ENCODE measurements at places on chromosomes 3 and 15.

GRCh38 chr3:24177201-24177600, 232.1 kb downstream of the NR1D2 start:
- DNase-seq, result no peak

GRCh38 chr15:43071451-43071850, 34.4 kb downstream of the UBR1 start:
- DNase-seq, result no peak

- DNase-seq, result no peak
Measured at GRCh38 chr3:45776611-45777010, 19.7 kb downstream of the SLC6A20 start.

- no peak for DNase-seq
Measured at GRCh38 chr3:105065895-105066839, 300.5 kb upstream of the ALCAM start.

- DNase-seq, result no peak
Measured at GRCh38 chr3:52053307-52054304, 2.8 kb downstream of the DUSP7 start.

DNA sequence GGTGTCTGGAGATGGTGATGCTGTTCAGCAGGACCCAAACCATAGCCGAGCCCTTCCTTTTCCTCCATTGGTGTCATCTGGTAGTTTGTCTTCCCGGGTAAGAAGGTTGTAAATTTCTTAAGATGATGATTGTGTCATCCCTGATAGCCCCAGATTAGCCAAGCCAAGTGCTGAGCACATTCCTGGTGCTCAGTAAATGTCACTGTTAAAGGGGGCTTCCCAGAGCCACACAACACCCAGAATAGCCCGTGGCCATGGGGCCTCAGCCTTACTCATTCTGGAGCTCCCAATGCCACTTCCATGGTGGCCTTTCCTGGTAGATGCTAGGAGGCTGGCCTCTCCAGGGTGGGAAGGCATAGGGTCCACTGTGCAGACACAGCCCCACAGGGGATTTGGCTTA, 4.6 kb upstream of the PLA2G4B start:
- no peak for DNase-seq

- no peak for DNase-seq
Measured at GRCh38 chr3:58041182-58041825, 33.1 kb downstream of the FLNB start.

DNA sequence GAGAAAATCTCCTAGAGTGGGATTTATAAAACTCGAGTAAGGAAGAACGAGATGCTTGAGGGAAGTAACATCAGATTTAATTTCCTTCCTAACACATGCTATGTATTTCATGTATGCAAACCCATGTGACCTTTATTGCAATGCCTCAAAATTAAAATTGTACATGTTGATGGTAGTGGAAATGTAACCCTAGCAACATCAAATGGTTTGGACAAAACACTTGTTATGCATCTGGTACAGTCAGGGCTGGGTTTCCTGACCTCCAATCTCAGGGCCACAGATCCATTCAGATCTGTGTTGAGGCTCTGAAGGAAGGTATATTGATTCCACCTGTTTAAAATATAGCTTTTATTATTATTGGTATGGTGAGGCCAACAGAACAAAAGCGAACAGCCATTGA, 246.0 kb downstream of the WNT5A start:
- no peak for DNase-seq

GRCh38 chr15:86690566-86690965, 610.9 kb downstream of the AGBL1 start:
- DNase-seq, result no peak

GRCh38 chr3:96491023-96491422, 323.4 kb upstream of the EPHA6 start:
- DNase-seq, result no peak

GRCh38 chr3:152314677-152315353, 46.1 kb downstream of the MBNL1 start:
- DNase-seq, result no peak

GRCh38 chr3:141486746-141487520, at the start of gene RASA2:
Gene RASA2, plus strand, starts transcription at chr3:141487027. Its CDS starts 57 bp downstream, at chr3:141487084.
- DNase-seq, result no peak

- DNase-seq, result no peak
Measured at GRCh38 chr3:117297065-117297464, 587.5 kb downstream of the TUSC7 start.

All from activated CD8-positive, alpha-beta memory T cell treated with anti-CD3 and anti-CD28 coated beads for 1 hour (primary cell).